ENCODE measurements at places on chromosomes 16 and 17.

DNA sequence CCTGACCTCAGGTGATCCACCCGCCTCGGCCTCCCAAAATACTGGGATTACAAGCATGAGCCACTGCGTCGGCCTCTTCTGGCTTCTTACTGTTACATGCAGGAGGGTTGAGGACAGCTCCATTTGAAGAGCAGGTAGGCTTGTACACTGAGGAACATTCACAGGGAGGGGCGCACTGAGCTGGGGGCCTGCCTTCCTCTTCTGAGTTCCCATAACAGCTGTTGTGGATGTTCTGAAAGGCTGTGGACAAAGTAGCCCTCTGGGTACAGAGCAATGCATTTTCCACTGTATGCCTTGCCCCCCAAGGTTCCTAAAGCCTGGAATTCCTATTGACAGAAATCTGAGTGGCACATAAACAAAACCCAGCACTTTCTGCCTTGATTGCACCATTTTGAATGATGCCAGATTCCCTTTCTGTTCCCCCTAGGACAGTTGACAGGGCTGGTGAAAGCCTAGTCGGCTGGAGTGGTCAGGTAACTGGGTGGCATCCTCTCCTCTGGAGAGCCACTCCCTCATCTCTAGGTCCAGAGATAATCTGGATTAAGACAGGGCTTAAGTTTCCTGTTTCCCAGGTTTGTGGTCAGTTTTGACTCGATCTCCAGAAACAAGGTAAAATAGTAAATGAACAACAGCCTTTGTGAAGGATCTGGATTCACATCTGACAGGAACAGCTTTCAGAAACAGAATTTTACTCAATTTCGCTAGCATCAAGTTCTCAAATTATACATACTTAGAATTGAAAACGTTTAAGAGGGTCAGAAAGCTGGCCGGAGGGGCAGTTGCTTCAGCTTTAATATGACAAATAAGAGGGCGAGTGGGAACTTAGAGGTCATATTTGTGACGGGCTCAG, 1.3 kb upstream of the CDK5R1 start:
- DNase-seq = no peak

DNA sequence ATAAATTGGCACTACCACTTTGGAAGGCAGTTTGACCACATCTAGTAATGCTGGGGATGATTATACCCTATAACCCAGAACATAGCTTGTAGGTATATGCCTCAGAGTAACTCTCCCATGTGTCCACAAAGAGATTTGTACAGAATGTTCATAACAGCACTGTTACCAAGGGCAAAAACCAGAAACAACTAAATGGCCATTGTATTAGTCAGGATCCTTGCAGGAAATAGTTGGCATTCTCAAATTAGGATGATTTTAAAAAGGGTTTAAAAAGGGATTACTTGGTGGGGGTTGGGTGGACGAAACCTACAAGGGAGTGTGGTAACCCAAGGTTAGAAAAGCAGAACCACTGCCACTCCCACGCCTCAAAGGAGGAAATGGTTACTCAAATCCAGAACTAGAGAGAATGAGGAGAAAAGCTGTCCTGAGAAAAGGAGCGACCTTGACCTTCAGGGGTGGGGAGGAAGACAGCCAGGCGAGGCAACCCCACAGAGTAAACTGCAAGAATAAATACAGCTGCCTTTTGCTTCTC, 2.1 kb downstream of the CPPED1 start:
- no peak for DNase-seq

DNA sequence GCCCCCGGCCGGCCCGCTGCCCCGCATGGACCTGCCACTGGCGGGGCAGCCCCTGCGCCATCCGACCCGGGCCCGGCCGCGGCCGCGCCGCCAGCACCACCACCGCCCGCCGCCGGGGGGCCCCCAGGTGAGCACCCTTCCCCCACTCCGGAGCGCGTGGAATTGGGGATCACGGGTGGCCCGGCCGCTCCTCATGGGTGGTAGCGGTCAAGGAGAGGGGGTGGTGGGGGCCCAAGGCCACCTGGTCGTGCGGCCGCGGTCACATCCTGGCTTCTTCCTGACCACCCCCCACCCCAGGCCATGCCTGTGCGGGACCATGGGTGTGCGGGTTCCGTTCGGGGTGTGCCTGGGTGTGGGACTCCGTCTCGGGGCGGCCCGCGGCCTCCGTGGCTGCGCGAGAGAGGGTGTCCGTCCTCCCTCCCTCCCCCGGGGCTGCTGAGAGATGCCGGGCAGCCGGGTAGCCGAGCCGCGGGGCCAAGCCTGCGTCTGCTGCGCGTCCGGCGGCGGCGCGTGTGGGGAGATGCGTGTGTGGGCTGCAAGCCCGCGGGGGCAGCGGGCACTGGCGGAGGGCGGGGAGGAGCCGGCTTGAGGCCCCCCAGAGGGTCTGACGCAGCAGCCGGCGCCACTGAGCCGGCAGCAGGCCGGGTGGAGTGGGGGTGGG, 6.8 kb downstream of the ACD start:
- no peak for DNase-seq

DNA sequence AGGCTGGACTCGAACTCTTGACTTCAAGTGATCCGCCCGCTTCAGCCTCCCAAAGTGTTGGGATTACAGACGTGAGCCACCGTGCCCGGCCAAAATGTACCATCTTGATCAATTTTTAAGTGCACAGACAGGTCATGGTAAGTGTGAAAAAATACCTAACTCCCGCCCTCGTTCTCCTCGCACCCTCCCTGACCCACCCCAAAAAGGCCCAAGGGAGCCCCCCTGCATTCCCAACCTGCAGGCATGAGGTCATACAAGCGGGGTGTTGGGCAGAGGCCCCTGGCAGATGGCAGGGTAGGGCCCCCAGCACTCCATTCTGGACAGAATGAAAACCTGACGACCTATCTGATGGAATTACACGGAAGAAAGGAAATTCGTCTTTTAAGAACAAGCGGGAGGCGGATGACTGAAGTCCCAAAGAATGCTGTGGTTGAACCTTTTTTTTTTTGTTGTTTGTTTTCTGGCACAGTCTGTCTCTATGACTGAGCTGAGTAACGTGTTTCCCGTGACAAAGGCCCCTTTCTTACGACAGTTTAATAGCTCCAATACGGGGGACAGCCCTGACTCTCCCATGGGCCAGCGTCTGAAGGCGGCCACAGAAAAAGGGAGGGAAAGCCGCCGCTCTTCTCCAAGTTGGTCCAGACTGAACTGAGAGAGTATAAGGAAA, 376.4 kb downstream of the SLC39A11 start:
- DNase-seq = peak; percentile 47

- DNase-seq = no peak
These were observed 883 bp upstream of the SPN start for GRCh38 chr16:29662000-29662728.

DNA sequence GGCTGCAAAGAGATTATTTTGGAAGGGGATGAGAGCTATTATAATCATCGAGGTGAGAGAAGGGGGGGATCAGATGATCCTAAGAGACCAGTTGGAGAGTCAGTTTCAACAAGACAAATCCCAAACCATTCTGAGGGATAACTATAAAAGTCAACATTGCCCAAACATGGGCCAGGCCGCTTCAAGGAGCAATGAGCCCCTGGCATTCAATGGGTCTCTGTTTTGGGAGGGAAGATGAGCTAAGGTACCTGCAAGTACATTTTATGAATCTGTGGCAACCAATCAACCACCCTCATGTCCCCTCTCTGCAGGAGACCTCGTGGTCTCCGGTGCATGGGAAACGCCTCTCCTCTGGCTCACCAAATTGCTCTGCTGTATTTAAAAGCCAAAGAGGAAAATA, 209.9 kb upstream of the C16orf82 start:
- DNase-seq = no peak

DNA sequence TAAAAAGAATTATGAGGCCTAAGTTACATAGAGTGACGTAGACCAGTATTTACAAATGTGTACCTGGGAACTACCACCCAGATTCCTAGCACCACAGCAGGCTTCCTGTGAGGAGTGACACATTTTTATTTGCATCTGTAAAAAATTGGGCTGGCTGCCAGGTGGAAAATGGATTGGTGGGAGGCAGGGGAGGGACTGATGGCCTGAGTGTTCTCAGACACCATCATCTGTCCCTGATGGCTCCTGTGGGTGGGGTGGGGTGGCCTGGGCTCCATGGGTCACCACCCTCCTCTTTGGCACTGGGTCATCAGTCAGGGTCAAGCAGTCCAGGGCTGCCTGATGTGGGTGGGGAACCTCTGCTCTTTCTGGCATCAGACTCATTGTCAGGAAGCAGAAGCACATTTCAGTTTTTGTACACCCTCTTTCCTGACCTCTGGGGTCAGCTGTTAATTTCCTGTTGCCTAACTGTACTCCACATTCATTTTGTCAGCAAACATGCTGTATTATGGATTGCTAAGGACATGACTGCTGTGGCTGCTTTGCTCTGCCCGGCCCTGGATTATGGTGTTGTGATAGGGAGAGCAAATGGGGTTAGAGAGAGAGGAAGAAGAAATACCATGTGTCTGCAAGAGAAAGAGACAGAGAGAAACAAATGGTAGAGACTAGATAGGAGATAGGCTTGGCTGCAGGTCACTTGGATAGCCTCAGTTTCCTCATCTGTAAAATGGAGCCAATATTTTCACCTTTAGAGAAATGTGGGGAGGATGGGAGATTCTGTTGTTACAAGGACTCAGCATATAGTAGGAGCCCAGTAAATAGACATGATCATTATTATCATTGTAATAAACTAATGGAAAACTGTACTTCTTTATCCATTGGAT, 11.6 kb upstream of the MFAP4 start:
- peak; percentile 57 for DNase-seq

- no peak for DNase-seq
These were observed 1.3 kb downstream of the C17orf67 start for GRCh38 chr17:56832446-56832845.

GRCh38 chr16:79543219-79543618, 57.3 kb downstream of the MAF start:
- DNase-seq = no peak

- no peak for DNase-seq
These were observed 615.1 kb downstream of the CDH8 start for GRCh38 chr16:61421111-61421510.

GRCh38 chr17:44222112-44222869, 2.8 kb upstream of the UBTF start:
- peak; percentile 77 for DNase-seq
